ENCODE measurements at places on chromosomes 12 and 14. TPM values are rescaled to one million over a fixed set of nuclear protein-coding genes. Genes with fewer than 3 reads are reported as not detected.

DNA sequence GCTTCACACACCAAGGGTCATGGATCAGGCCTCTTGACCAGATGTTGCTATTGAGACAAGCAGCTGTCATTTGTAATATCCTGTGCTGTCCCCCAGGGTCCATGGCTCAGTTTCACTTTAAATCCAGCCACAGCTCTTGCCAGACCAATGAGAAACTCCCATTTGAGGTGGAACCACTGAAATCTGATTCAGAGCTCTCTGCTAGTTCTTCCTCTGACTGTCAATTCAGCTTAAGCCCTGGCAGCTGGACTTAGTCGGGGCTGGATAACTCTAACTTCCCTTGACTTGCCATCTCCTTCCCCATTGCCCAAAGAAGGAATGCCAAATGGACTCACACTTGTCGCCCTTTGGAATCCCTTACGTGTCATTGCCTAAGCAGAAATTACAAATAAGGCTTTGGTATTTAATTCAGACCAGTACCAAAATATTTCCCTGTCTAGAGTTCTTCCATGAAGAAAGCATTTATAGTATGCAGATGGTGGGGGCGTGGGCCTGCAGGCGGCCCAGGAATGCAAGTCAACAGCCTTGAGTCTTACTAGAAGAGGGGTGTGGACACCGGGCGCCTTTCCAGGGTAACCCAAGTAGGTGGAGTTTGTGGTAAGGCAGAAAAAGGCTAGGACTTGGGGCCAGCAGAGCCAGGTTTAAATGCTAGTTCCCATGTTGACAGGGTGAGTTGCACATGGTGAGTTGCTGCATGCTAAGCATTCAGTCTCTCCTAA is 96.9 kb upstream of the TMPO start:
- H3K27me3 ChIP-seq = no peaks in the 10 kb centered on the region
- no peaks in the 10 kb centered on the region for H3K36me3 ChIP-seq
- H3K27ac ChIP-seq = peak overlapping the region; percentile 92
- H3K4me1 ChIP-seq = peaks cover 42% of the 10 kb centered on the region
- H3K4me3 ChIP-seq = peak overlapping the region; percentile 50

GRCh38 chr14:81127785-81128184 is 93.0 kb downstream of the GTF2A1 start:
- peaks cover 6% of the 10 kb centered on the region for H3K27me3 ChIP-seq
- H3K4me1 ChIP-seq = no peaks in the 10 kb centered on the region
- no peak for DNase-seq
- no peak overlapping the region for H3K27ac ChIP-seq

- no peaks in the 10 kb centered on the region for H3K36me3 ChIP-seq
- no peak overlapping the region for H3K27ac ChIP-seq
- no peak overlapping the region for H3K4me3 ChIP-seq
- H3K4me1 ChIP-seq = no peaks in the 10 kb centered on the region
Observed at GRCh38 chr14:75595226-75595625, 16.8 kb downstream of the FLVCR2 start.

- no peaks in the 10 kb centered on the region for H3K27me3 ChIP-seq
Observed at GRCh38 chr14:39614297-39614923, 182.2 kb upstream of the FBXO33 start.

DNA sequence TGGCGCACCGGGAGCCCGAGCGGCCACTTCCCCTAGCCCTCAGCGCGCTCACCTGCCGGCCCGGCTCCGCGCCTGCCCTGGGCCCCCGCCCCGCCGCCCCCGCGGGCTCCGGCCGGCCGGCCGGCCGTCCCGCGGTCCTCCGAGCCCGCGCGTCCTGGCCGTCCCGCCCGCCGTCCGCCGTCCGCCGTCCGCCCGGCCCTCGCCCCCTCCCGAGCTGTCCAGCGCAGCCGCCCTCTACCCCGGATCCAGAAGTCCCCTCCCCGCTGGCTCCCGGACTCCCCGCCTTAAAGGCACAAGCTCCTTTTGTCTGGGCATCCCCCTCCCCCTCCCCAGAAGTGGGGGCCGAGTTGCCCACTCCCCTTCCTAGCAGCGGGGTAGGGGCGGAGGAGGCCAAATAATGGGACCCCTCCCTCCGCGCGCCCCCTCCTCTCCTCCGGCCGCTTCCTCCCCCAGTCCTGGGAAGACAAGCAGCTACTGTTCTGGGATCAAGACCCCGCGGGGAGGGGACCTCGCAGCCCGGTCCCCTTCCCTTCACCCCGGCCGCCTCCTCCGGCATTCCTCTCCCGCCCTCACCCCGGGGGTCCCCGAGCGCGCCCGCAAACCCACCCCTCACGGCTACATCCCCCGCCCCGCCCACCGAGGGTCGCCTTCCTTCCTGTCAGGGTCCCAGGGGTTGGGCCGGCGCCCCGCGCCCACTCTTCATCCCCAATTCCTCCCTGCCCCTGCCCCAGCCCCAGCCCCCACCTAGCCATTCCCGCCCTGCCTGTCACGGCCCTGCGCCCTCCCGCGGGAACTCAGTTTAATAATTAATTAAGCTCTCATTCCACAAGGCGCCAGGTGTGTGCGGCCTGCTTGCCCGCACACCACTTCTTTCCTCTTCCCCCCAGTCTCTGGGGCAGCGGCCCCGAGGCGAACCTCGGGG is at the start of gene ADCY6:
ADCY6 (minus strand) TSS at position 236 of the 922 bp plus-strand sequence. CDS start 5,655 bp downstream, outside the sequence.
- no peak for DNase-seq
- H3K36me3 ChIP-seq = no peaks in the 10 kb centered on the region
- peaks cover 38% of the 10 kb centered on the region for H3K4me1 ChIP-seq
- peak within 1 kb of the TSS; percentile 93 for H3K4me3 ChIP-seq

- H3K27ac ChIP-seq = no peak overlapping the region
- DNase-seq = no peak
- H3K4me1 ChIP-seq = peaks cover 19% of the 10 kb centered on the region
- H3K36me3 ChIP-seq = no peaks in the 10 kb centered on the region
- H3K4me3 ChIP-seq = no peak overlapping the region
Observed at GRCh38 chr12:75636607-75637006, 125.2 kb upstream of the KRR1 start.

- DNase-seq = no peak
- no peaks in the 10 kb centered on the region for H3K27me3 ChIP-seq
- peaks cover 80% of the 10 kb centered on the region for H3K4me1 ChIP-seq
- H3K27ac ChIP-seq = peak overlapping the region; percentile 85
- H3K36me3 ChIP-seq = no peaks in the 10 kb centered on the region
- no peak overlapping the region for H3K4me3 ChIP-seq
Observed at GRCh38 chr14:22509751-22510300, 79.2 kb downstream of the DAD1 start.

Gene KLRB1
- not detected for total RNA-seq

Gene SARNP
- 58.7 TPM for total RNA-seq

Gene CCDC38
- total RNA-seq = not detected

Gene TMEM63C
- total RNA-seq = 8.7 TPM
